ENCODE measurements at places on chromosomes 13 and 19. TPM values are rescaled to one million over a fixed set of nuclear protein-coding genes. Genes with fewer than 3 reads are reported as not detected.

PTGER1 gene
- polyA plus RNA-seq = not detected

MUC16 gene
- not detected for polyA plus RNA-seq

FGF22 gene
- 0.48 TPM for polyA plus RNA-seq

PABPC3 gene
- polyA plus RNA-seq = 0.08 TPM

ZNF20 gene
- 2.9 TPM for polyA plus RNA-seq

SPACA4 gene
- not detected for polyA plus RNA-seq

CGB5 gene
- polyA plus RNA-seq = not detected

ANGPTL8 gene
- polyA plus RNA-seq = 0.70 TPM

GRCh38 chr19:2329501-2329916 is 1.0 kb downstream of the SPPL2B start:
- peaks cover 55% of the 10 kb centered on the region for H3K4me1 ChIP-seq
- no peak overlapping the region for H3K27ac ChIP-seq
- H3K27me3 ChIP-seq = no peaks in the 10 kb centered on the region
- DNase-seq = no peak
- H3K36me3 ChIP-seq = peaks cover 21% of the 10 kb centered on the region

- no peak for DNase-seq
- H3K4me1 ChIP-seq = no peaks in the 10 kb centered on the region
- no peak overlapping the region for H3K27ac ChIP-seq
- no peaks in the 10 kb centered on the region for H3K36me3 ChIP-seq
- no peaks in the 10 kb centered on the region for H3K27me3 ChIP-seq
Observed at GRCh38 chr13:106038752-106039151, 496.7 kb downstream of the EFNB2 start.

DNA sequence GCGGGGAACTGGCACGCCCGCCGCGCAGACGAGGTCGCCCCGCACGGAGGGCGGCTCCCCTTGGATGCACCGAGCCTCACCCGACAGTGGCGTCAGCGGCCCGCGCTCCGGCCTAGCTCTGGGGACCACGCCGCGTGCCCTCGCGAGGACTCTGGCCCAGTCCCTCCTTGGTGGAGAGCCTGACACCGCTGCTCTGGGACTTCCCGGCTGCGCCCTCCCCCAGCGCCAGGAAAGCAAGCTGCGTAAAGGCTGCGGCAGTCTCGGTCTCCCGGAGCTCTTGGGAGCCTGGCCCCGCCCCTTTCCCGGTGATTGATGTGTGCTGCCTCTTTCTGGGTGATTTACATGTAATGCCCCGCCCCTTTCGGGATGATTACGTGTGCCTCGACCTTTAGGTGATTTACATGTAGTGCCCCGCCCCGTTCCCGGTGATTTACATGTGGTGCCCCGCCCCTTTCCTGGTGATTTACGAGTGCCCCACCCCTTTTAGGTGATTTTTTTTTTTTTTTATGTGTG is at the start of gene LENG9:
TSS of gene LENG9 (minus strand) at position 248 of the 513 bp plus-strand sequence. CDS start 252 bp downstream, outside the sequence.
- no peaks in the 10 kb centered on the region for H3K27me3 ChIP-seq
- peak within 1 kb of the TSS; percentile 65 for H3K4me3 ChIP-seq
- peak within 1 kb of the TSS; percentile 99 for H3K27ac ChIP-seq
- H3K4me1 ChIP-seq = peaks cover 62% of the 10 kb centered on the region

DNA sequence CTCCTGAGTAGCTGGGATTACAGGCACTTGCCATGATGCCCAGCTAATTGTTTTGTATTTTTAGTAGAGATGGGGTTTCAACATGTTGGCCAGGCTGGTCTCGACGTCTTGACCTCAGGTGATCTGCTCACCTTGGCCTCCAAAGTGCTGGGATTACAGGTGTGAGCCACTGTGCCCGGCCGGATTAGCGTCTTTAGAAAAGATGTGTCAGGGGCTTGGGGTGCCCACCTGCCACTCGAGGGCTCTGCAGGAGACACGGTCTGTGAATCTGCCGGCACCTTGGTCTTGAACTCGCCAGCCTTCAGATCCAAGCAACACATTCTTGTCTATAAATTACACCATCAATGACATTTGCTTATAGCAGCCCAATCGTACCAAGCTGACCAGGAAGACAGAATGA is 38.8 kb upstream of the TUBGCP3 start:
- no peak for DNase-seq
- peaks cover 4% of the 10 kb centered on the region for H3K27me3 ChIP-seq
- H3K4me1 ChIP-seq = no peaks in the 10 kb centered on the region
- H3K27ac ChIP-seq = no peak overlapping the region

DNA sequence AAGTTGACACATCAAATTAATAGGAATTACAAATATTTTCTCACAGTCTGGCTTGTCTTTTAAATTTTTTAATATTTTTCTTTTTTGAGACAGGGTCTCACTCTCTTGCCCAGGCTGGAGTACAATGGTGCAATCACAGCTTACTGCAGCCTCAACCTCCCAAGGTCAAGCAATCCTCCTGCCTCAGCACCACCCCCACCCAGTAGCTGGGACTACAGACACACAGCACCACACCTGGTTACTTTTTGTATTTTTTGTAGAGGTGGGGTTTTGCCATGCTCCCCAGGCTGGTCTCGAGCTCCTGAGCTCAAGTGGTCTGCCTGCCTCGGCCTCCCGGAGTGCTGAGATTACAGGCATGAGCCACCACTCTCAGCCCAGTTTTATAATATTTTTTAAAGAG is 72.0 kb downstream of the SPATA13 start:
- no peaks in the 10 kb centered on the region for H3K36me3 ChIP-seq
- DNase-seq = no peak
- H3K27ac ChIP-seq = no peak overlapping the region
- peaks cover 24% of the 10 kb centered on the region for H3K4me1 ChIP-seq

DNA sequence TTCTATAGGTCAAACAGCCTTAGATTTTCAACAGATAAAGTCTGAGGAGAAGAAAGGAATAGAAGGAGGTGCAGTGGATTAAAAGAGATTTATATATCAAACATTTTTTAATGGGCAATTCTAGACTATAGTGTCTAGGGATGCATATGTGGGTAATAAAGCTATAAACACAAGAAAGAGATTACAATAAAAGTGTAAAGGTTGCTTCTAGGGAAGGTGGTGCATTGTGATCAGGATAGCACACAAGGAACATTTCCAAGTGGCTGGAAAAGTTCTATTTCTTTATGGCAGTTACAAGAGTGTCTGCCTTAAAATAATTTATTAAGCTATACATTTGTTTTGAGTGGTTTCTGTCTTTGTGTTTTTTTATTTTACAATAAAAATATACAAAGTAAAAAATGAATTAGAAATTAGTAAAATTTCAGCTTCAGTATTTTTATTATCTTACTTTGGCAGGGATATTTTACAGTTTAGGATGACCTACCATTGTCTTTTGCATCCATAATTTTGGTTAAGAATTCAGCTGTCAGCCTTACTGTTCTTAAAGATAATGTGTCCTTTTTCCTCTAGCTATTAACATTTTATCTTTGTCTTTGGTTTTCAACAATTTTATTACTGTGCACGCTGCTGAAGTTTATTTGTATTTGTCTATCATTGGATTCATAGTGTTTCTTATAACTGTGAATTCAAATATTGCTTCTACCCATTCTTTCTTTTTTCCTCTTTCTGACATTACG is 221.8 kb downstream of the LACC1 start:
- peaks cover 10% of the 10 kb centered on the region for H3K4me1 ChIP-seq
- no peak for DNase-seq
- no peaks in the 10 kb centered on the region for H3K36me3 ChIP-seq
- no peaks in the 10 kb centered on the region for H3K27me3 ChIP-seq

GRCh38 chr13:80436571-80437169 is 95.7 kb upstream of the SPRY2 start:
- peak overlapping the region; percentile 31 for H3K27ac ChIP-seq
- H3K4me3 ChIP-seq = no peak overlapping the region
- H3K27me3 ChIP-seq = no peaks in the 10 kb centered on the region
- no peaks in the 10 kb centered on the region for H3K36me3 ChIP-seq
- peak; percentile 84 for DNase-seq

DNA sequence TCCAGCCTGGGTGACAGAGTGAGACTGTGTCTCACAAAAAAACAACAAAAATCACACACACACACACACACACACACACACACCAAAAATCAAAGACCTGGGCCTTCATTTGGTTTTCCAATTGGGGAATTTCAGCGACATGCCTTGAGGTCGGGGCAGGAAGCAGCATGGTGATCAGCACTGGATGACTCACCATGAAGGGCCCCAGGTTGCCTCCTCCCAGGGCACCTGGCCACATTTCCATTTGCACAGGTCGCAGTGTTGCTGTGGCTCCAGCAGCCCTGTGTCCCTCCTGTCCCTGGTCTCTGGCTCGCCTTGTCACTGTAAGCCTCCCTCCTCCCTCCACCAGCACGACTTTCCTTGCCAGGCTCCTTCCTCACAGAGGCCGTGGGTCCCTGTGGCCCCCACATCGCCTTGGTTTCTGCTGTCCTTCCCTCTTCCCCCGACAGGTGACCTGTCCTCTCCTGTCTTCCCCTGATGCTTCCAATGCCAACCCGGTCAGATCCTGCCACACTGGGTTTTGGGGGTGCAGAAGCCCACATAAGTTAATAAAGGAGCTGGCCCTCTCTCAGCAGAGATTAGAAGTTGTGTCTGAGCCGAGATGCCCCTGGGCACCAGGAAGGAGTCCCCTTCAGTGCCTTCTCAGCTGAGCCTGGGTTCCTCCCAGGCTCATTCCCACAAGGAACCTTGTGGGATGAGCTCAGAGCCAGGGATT is 66.7 kb downstream of the GPR12 start:
- H3K4me1 ChIP-seq = peaks cover 8% of the 10 kb centered on the region
- H3K36me3 ChIP-seq = no peaks in the 10 kb centered on the region
- no peak for DNase-seq
- H3K27me3 ChIP-seq = no peaks in the 10 kb centered on the region

DNA sequence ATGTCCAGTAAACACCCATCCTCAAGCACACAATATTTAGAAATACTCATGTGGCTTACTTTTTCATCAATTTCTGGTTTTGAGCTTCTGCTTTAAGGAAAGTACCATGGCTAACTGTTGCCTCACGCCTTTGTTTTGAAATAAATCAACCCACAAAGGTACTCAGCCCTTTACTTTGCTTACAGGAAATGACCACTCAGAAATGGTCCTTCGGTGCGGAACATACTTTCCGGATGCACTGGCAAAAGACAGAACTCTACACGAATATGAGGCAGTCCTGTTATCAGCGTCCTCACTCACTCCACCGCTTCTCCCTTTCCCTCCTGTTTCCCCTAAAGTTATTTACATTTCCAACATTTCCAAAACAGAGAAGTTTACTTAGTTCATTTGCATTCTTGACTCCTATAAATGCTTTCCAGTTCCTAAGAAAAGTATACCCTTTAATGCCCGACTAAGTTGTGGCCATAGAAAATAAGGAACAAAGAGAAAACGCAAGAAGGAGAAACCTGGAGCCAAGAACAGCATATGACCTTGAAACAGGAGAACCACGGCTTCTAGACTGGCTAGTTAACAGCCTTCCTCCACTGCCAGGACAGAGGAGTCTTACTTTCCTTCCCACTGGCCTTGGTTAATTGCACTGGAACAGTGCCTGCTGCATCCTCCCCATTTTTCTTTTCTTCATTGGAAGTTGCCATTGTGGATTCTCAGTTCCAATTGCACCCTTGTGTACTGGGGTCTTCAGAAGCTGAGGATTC is 10.6 kb downstream of the FPR2 start:
- no peak for DNase-seq
- no peaks in the 10 kb centered on the region for H3K4me1 ChIP-seq
- H3K27me3 ChIP-seq = no peaks in the 10 kb centered on the region
- H3K36me3 ChIP-seq = no peaks in the 10 kb centered on the region
- H3K27ac ChIP-seq = peak overlapping the region; percentile 66

GRCh38 chr13:45728759-45729158 is 26.6 kb downstream of the CBY2 start:
- H3K4me1 ChIP-seq = no peaks in the 10 kb centered on the region
- H3K36me3 ChIP-seq = no peaks in the 10 kb centered on the region
- peak; percentile 28 for DNase-seq
- no peaks in the 10 kb centered on the region for H3K27me3 ChIP-seq
- H3K27ac ChIP-seq = no peak overlapping the region

DNA sequence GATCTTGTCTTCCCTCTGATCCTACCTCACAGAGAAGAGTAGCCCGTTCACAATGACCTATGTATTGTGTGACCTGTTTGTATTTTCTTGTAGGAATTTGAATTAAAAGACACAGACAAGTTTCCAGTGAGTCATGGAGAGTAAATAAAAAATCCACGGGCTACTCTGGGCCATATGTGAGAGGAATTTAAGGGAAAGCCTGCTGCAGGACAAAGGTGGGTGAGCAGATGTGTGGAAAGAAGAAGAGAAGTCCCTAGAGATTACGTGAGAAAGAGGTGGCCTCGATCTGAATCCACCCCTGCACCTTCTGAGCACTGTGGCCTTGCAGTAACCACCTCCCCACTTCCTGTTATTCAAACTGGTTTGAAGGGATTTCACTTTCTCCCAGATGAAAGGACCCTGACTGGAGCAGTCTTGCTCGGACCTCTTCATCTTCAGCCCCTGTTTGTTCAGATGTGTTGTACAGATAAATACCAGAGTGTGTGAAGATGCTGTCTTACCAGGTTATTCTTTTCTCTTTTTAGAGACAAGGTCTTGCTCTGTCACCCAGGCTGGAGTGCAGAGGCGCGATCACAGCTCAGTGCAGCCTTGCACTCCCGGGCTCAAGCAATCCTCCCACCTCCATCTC is 205.4 kb downstream of the PDS5B start:
- no peak overlapping the region for H3K4me3 ChIP-seq
- H3K27me3 ChIP-seq = no peaks in the 10 kb centered on the region
- H3K4me1 ChIP-seq = no peaks in the 10 kb centered on the region
- H3K36me3 ChIP-seq = no peaks in the 10 kb centered on the region
- H3K27ac ChIP-seq = no peak overlapping the region

DNA sequence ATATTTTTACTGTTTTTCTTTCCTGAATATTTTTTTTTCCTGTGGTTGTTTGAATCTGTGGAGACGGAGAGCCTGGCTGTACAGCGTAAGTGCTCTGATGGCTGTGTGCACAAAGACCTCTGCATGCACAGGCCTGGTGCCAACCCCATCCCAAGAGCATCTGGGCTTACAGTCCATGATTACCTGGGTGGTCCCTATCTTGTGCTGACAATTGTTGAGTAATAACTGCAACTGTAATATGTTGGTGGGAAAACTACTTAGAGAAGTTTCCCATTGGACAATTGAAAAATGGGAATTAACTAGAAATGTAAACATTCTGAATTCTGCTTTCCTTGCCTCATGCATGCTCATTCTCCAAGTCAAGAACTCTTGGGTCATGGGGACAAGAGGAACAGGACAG is 268.7 kb downstream of the SHISA2 start:
- H3K27me3 ChIP-seq = no peaks in the 10 kb centered on the region
- no peaks in the 10 kb centered on the region for H3K4me1 ChIP-seq
- DNase-seq = peak; percentile 53
- no peak overlapping the region for H3K27ac ChIP-seq
- no peak overlapping the region for H3K4me3 ChIP-seq
- no peaks in the 10 kb centered on the region for H3K36me3 ChIP-seq

GRCh38 chr19:8498295-8498694 is 4.1 kb downstream of the PRAM1 start:
- H3K27me3 ChIP-seq = no peaks in the 10 kb centered on the region
- no peak for DNase-seq
- H3K4me1 ChIP-seq = no peaks in the 10 kb centered on the region
- no peak overlapping the region for H3K27ac ChIP-seq
- H3K4me3 ChIP-seq = no peak overlapping the region
